ENCODE measurements at places on chromosomes 2 and 18. TPM values are rescaled to one million over a fixed set of nuclear protein-coding genes. Genes with fewer than 3 reads are reported as not detected.
A peak's percentile ranks its signal among the peaks of the same experiment; 100 is the strongest.

DNA sequence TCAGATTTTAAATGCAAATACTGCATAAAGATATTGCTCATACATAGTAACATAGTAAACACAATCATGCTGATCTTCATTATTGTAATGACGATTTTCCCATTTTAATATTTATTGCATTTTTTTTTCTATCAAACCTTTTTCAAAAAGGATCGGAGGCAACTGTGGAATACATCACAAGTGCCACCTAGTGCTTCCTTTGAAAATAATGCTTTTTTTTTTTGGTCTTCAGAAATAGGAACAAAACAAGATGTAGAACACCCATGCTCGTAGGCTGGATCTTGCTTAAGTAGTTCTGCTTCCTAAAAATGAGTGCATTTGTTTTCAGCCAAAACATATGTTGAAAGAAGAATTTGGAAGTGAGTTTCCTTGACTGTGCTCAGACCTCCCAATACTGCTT is 35.7 kb upstream of the GPR155 start:
- H3K27ac ChIP-seq, result no peak overlapping the region
- H3K27me3 ChIP-seq, result no peaks in the 10 kb centered on the region
- no peaks in the 10 kb centered on the region for H3K36me3 ChIP-seq
- no peak for DNase-seq

DNA sequence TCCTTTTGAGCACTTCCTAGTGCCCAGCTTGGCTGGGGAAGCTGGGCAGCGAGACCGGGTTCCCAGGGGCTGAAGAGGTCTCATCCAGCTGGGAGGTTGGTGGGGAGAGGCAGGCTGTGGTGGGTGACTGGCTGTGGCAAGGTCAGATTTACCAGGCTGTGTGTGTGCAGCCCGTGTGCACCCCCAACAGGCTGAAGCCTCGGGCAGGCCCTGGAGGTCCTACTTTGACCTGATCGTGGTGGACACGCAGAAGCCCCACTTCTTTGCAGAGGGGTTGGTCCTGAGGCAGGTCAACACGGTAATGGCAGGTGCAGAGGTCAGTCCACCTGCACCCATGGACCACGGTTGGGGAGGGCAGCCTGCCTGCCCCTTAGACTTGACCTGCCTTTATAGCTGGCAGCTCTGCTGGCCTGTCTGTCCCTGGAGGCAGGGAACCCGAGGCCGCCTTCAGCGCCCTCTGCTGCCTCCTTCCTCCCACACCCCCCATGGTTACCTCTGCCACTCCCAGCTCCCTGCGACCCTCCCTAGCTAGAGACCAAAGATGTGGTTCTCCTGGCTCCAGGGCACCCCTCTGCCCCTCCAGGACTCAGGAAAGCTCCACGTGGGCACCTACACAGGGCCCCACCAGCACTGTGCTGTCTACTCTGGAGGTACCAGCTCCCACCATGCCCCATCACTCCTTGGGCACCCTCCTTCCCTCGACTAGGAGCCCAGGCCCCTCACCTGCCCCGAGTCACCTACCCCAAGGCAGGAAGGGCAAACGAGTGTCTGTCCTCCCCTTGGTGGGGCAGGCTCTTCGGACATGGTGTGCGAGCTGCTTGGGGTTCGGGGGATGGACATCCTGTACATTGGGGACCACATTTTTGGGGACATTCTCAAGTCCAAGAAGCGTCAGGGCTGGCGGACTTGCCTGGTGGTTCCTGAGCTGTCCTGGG is 4.0 kb downstream of the NT5DC4 start:
- no peak overlapping the region for H3K4me3 ChIP-seq
- no peaks in the 10 kb centered on the region for H3K27me3 ChIP-seq
- H3K27ac ChIP-seq, result no peak overlapping the region
- H3K4me1 ChIP-seq, result peaks cover 20% of the 10 kb centered on the region

GRCh38 chr2:141710589-141711239 is 420.1 kb downstream of the LRP1B start:
- no peaks in the 10 kb centered on the region for H3K27me3 ChIP-seq
- no peak for DNase-seq
- H3K4me3 ChIP-seq, result no peak overlapping the region
- no peaks in the 10 kb centered on the region for H3K36me3 ChIP-seq
- H3K4me1 ChIP-seq, result no peaks in the 10 kb centered on the region

GRCh38 chr18:57051657-57052044 is 95.2 kb upstream of the BOD1L2 start:
- H3K36me3 ChIP-seq, result no peaks in the 10 kb centered on the region
- H3K27me3 ChIP-seq, result no peaks in the 10 kb centered on the region
- H3K27ac ChIP-seq, result no peak overlapping the region
- H3K4me1 ChIP-seq, result no peaks in the 10 kb centered on the region
- no peak for DNase-seq
- no peak overlapping the region for H3K4me3 ChIP-seq

- DNase-seq, result peak; percentile 45
- H3K27ac ChIP-seq, result no peak overlapping the region
- no peaks in the 10 kb centered on the region for H3K36me3 ChIP-seq
- H3K27me3 ChIP-seq, result no peaks in the 10 kb centered on the region
- no peaks in the 10 kb centered on the region for H3K4me1 ChIP-seq
Measured at GRCh38 chr18:53698907-53699306, 525.6 kb downstream of the MBD2 start.

GRCh38 chr2:168710754-168711467 is 91.5 kb upstream of the NOSTRIN start:
- no peak overlapping the region for H3K4me3 ChIP-seq
- H3K36me3 ChIP-seq, result no peaks in the 10 kb centered on the region
- no peak overlapping the region for H3K27ac ChIP-seq
- no peaks in the 10 kb centered on the region for H3K4me1 ChIP-seq
- H3K27me3 ChIP-seq, result no peaks in the 10 kb centered on the region

DNA sequence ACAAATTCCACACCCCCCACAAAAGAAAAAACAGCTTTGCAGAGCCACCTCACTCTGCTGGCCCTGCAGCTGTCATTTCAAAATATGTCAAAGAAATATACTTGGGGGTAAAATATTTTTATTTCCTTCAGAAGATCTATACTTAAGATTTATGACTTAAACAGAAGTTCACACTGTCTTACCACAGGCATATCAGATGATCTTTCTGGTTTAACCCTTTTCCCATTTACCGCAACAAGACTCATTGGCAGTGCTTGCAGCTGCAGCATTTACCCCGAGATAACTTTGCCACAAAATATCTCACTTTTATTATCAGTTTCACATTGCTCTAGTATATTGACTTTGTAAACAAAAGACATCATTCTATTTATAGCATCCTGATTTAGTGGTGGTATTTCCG is 21.6 kb upstream of the SLC35G4 start:
- H3K36me3 ChIP-seq, result no peaks in the 10 kb centered on the region
- no peak overlapping the region for H3K27ac ChIP-seq
- no peak for DNase-seq

Gene PPP1R7
- 61.0 TPM for total RNA-seq

GRCh38 chr18:11115276-11115675 is 34.1 kb downstream of the PIEZO2 start:
- no peaks in the 10 kb centered on the region for H3K4me1 ChIP-seq
- H3K4me3 ChIP-seq, result no peak overlapping the region
- no peak overlapping the region for H3K27ac ChIP-seq
- H3K36me3 ChIP-seq, result no peaks in the 10 kb centered on the region
- no peak for DNase-seq
- no peaks in the 10 kb centered on the region for H3K27me3 ChIP-seq

DNA sequence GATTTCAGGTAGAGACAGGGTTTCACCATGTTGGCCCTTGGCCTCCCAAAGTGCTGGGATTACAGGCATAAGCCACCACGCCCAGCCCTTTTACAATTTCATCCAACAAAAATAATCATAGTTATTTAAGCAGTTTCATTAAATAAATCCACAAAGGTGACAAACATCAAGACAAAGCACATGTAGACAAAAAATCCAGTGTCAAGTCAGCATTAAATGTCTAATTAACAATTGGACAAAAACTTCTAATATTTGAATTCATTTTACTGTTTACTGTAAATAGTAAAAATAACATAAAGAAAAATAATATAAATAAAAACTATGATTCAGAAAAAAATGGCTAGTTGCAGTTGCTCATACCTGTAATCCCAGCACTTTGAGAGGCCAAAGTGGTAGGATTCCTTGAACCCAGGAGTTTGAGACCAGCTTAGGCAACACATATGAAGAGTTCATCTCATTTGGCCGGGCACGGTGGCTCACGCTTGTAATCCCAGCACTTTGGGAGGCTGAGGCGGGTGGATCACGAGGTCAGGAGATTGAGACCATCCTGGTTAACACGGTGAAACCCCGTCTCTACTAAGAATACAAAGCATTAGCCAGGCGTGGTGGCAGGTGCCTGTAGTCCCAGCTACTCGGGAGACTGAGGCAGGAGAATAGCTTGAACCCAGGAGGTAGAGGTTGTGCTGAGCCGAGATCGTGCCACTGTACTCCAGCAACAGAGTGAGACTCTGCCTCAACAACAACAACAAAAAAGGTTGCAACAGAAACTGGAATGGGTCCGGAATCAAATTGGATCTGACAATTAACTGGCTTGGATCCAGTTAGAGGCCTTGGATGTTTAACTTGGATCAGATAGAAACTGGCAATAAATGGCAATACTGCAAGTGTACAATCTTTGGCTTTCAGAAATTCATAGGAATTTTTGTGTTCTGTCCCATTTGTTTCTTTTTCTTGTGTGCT is 56.9 kb upstream of the MAT2A start:
- H3K4me1 ChIP-seq, result no peaks in the 10 kb centered on the region
- no peaks in the 10 kb centered on the region for H3K27me3 ChIP-seq
- no peak for DNase-seq
- no peaks in the 10 kb centered on the region for H3K36me3 ChIP-seq

DNA sequence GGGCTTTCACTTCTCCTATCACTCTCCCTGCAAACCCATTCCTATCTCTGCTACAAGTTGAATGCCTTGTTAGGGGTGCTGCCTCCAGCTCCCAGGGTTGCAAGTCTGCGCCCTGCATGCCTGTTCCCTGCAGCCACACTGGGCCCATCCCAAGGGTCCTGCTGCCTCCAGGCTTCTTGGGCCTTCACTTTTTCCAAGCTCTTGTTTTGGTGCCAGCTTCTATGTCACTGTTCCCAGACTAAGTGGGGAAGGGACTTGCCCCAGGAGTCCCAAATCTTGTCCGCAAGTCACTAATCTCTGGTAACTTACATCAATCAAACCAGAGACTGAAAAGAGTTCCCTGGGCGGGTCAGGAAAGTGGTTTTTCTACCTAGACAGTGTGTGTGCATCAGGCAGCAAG is 65.4 kb downstream of the ZCCHC2 start:
- no peaks in the 10 kb centered on the region for H3K36me3 ChIP-seq
- DNase-seq, result no peak
- no peaks in the 10 kb centered on the region for H3K27me3 ChIP-seq
- no peak overlapping the region for H3K27ac ChIP-seq
- no peak overlapping the region for H3K4me3 ChIP-seq
- peaks cover 20% of the 10 kb centered on the region for H3K4me1 ChIP-seq

DNA sequence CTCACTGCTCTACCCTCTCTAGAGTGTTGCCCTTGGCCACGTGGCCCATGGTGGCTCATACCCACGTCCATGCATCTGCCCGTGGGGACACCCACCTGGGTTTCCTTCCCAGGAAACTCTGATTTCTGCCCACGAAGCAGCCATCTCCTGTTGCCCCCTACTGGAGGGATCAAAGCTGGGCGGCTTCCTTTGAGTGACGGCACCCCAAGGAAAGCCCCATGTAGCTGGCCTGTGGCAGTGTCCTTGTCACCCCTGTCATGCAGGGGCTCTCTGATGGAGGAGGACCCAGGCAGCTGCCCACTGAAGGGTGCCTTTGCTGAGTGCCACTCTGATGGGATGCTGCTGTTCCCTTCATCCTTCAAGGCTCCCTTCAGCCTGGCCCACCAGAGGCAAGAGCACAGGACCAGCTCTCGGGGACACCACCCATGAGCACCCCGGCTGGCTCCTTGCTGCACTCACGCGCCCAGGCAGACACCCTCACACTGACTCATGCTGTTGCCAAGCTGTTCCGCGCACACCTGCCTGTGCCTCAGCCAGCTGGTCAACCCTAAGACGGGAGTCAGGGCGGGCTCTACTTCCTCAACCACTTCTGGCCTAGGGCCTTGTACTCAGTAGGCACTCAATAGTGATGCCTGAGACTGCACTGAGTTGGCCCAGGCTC is 101.1 kb downstream of the CTIF start:
- no peaks in the 10 kb centered on the region for H3K4me1 ChIP-seq
- peaks cover 3% of the 10 kb centered on the region for H3K36me3 ChIP-seq
- no peak overlapping the region for H3K27ac ChIP-seq

DNA sequence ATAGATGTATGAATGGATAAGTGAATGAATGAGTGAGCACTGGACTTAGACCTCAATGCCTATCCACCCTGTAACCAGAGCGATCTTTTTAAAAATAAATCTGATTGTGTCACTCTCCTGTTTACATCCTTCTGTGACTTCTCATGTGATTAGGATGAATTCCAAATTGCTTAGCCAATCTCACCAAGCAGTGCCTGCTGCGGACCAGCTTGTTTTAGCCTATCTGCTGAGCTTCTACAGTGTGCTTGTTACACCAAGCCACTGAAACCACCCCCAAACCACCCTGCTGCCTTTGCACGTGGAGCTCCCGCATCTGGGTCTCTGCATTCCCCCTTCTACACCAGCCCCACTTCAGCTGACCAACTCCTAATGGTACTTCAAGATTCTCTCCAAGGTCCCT is 265.4 kb downstream of the EN1 start:
- H3K4me3 ChIP-seq, result no peak overlapping the region
- H3K4me1 ChIP-seq, result no peaks in the 10 kb centered on the region
- no peak overlapping the region for H3K27ac ChIP-seq
- H3K27me3 ChIP-seq, result no peaks in the 10 kb centered on the region
- DNase-seq, result no peak

Gene DPP10
- total RNA-seq, result not detected

Gene NEU2
- not detected for total RNA-seq

Gene EHD3
- total RNA-seq, result 5.1 TPM

DNA sequence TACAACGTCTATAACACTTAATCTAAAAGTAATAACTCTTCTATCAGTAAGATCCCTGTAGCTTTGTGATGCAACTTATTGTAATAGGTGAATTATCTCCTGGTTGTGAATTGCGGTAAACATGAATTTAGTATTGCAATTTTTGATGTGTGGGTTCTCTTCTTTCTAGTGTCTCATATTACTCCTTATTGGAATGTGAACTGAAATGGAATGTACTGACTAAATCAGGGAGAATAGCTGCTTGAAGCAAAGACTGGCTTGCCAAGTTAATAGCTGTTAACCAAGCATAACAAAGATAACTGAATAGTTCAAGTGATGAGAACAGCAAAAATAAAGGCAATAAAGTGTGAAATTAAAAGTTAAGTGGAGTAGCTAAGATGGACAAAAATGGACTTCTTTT is 60.5 kb upstream of the TFPI start:
- DNase-seq, result no peak
- H3K27ac ChIP-seq, result no peak overlapping the region
- no peaks in the 10 kb centered on the region for H3K27me3 ChIP-seq
- no peaks in the 10 kb centered on the region for H3K36me3 ChIP-seq

GRCh38 chr2:138515092-138515491 is 13.5 kb downstream of the SPOPL start:
- no peak overlapping the region for H3K27ac ChIP-seq
- H3K36me3 ChIP-seq, result no peaks in the 10 kb centered on the region
- H3K4me1 ChIP-seq, result peaks cover 35% of the 10 kb centered on the region
- DNase-seq, result no peak
- H3K27me3 ChIP-seq, result no peaks in the 10 kb centered on the region

Gene XDH
- 0.30 TPM for total RNA-seq
